Posterior cingulate gyrus (tissue), 11 donors: ENCODE measurements at places on chromosomes 1 and 21.

DNA sequence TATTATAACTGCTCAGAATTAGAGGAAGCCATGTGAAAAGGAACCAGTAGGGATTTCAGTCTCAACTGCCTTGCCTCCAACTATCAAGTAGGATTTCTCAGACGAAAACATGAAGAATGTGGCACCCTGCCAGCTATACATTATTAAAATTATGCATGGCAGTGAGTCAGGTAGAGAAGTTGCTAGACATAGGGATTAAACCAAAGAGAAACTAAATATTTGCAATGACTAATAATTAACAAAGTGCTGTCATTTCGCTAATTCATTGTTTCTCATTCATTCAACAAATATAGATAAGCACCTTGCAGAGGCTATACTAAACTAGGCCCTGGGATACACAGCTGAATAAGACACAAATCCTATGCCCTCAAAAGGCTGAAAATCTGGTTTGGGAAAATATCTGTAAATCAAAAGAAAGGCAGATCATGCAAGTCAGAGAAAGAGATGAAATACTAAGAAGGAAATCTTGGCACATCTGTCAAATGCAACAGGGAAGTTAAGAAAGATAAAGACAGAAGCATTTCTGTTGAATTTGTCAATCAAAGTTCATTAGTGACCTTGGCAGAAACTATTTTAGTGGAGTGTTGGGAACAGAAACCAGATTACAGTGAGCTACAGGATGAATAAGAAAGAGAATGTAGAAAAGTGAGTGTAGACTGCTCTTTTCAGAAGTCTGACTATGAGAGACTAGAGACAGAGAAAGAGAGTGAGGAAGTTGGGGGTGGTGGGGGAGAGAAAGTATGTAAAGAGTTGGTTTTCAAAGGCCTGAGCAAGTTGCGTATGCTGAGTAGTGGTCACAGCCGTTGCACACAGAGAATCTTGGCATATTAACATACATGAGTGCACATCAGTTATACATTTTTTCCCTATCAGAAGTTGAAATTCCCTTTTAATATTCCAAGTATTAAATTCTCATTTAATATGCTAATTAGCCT, 14.7 kb upstream of the NBPF11 start:
- no peak for DNase-seq

- no peak for DNase-seq
Observed at GRCh38 chr1:99660496-99660895, 14.6 kb downstream of the PALMD start.

DNA sequence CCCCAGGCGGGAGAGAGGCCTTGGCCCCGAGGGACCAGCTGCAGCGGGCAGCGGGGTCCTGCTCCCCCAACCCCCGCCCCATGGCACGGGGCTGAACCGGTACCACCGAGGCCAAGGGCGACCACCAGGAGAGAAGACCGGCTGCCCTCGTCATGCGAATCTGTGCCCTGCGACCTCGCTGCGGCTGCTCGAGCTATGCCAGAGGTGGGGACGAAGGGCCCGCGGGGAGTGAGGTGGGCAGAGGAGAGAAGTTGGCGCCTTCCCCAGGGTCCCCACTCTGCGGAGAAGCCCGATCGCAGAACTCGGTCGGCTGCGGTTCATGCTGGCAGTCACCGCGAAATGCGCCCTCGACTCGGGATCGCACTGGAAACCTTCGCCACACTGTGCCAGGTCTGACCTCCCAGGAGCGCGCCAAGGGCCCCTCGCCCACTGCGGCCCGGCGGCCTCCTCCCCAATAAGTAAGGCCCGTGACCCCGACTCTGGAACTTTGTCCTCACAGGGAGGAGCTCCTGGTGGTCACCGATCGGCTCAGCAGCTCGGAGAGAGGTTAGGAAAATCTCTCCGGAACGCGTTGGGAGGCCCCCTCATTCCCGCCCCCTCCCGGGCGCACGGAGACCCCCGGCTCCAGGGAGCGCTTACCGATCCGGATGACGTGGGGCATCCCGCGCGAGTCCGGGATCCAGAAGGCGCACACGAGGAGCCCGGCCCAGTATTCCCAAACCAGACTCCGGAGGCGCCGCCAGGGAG, 787 bp downstream of the GRIK3 start:
- peak; percentile 70 for DNase-seq

GRCh38 chr1:53614231-53615021, 124.5 kb downstream of the GLIS1 start:
- DNase-seq: no peak

DNA sequence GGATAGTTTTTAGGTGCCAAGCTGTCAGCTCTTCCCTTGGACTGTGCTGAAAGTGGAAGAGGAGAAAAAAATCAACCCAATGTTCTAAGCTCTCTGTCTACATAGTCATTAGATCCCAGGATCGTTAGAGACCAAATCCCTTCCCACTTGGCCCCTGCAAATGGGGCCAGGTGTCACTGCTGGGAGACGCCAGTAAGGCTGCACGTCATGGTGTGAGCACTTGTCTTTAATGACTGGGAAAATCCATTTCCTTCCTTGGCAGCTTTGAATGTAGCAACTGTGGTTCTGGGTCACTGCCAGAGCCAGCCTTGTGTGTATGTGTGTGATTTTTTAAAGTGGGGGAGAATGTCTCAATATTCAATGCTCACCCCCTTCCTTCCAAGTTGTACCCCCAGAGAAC, 59.9 kb downstream of the MAN1C1 start:
- no peak for DNase-seq
